ENCODE measurements at places on chromosomes 11 and 22.
A peak's percentile ranks its signal among the peaks of the same experiment; 100 is the strongest.

- DNase-seq, result no peak
These were observed 93.2 kb downstream of the PHF21B start for GRCh38 chr22:44916281-44917231.

- DNase-seq, result no peak
These were observed 2.2 kb upstream of the OR51E2 start for GRCh38 chr11:4699697-4700435.

GRCh38 chr11:9601037-9601875, 27.8 kb downstream of the WEE1 start:
- DNase-seq, result peak; percentile 78

- DNase-seq, result no peak
These were observed 270.0 kb downstream of the SOX6 start for GRCh38 chr11:16086229-16086819.

GRCh38 chr11:103736315-103737036, 300.0 kb upstream of the DDI1 start:
- DNase-seq, result no peak

DNA sequence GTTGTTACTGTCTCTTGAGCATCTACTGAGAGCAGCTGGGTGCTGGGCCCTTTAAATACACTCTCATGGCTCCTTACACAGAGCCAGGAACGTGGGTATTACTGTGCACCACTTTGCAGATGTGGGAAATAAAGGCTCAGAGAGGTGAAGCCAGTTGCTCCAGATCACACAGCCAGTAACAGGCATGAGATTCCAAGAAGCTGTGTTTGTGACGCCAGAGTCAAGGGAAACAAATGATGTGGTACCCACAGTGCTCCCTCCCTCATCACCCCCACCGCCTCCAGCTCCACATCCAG, 1.4 kb upstream of the PRDM11 start:
- no peak for DNase-seq

Measured in H4 (cell line).